Upper lobe of right lung (tissue), 1 donor: ENCODE measurements at places on chromosomes 6 and 20. TPM values are rescaled to one million over a fixed set of nuclear protein-coding genes. Genes with fewer than 3 reads are reported as not detected.

GRCh38 chr20:17935186-17935585, 33.4 kb downstream of the SNX5 start:
- DNase-seq, result no peak
- H3K27me3 ChIP-seq, result no peaks in the 10 kb centered on the region
- H3K4me3 ChIP-seq, result no peak overlapping the region
- no peak overlapping the region for H3K27ac ChIP-seq
- peaks cover 32% of the 10 kb centered on the region for H3K4me1 ChIP-seq

- no peaks in the 10 kb centered on the region for H3K36me3 ChIP-seq
- no peak for DNase-seq
- no peaks in the 10 kb centered on the region for H3K27me3 ChIP-seq
- H3K27ac ChIP-seq, result no peak overlapping the region
- no peak overlapping the region for H3K4me3 ChIP-seq
- no peaks in the 10 kb centered on the region for H3K4me1 ChIP-seq
These were observed 210.1 kb upstream of the CCN2 start for GRCh38 chr6:132161283-132161682.

GRCh38 chr20:48827855-48828733, at the start of gene PREX1:
PREX1 (minus strand) TSS chr20:48827999; CDS start chr20:48827860, 139 bp downstream.
- peak; percentile 89 for DNase-seq
- no peaks in the 10 kb centered on the region for H3K36me3 ChIP-seq
- peak within 1 kb of the TSS; percentile 78 for H3K27ac ChIP-seq
- peaks cover 52% of the 10 kb centered on the region for H3K4me1 ChIP-seq
- peak within 1 kb of the TSS; percentile 66 for H3K4me3 ChIP-seq
- peaks cover 7% of the 10 kb centered on the region for H3K27me3 ChIP-seq

Gene PCNA
- total RNA-seq, result 44.3 TPM
